Hippocampal formation (tissue), 2 donors: ENCODE measurements at places on chromosomes 16 and 17.

DNA sequence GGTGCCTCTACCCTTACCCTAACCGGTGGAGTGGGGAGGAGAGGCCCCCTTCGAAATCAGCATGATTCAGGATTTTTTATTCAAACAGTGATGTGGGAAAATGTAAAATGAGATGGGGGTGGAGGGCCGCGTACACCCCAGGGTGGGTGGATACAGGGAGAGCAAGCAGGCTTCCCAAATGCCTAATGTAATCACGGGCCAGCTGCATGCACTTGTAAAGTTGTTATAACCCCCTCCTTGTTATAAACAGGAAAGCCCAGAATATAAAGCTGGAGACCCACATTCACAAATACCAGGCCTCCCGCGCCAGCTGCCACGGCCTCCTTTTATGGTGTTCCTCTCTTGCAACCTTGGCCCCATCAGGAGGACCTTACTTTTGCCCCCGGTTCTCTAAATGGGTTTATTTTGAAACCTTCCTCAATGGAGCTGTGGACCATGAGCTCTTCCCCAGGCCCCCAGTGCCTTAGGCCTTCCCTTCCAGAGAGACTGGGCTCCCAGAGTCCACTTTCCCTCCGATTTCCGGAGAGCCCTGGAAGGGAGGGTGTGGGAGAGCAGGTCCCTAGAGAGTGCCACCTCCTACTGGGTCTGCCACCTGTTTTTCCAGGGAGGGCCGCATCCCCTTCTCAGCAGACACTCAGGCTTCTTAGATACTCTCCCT, 906 bp upstream of the FOXL1 start:
- DNase-seq = no peak

GRCh38 chr17:56297184-56297583, 143.9 kb downstream of the ANKFN1 start:
- no peak for DNase-seq

- DNase-seq = no peak
Measured at GRCh38 chr17:77944390-77945222, 13.9 kb upstream of the TNRC6C start.

- DNase-seq = no peak
Measured at GRCh38 chr16:89184933-89185794, 13.6 kb downstream of the CDH15 start.

- no peak for DNase-seq
Measured at GRCh38 chr17:82272495-82273326, 789 bp downstream of the CSNK1D start.

DNA sequence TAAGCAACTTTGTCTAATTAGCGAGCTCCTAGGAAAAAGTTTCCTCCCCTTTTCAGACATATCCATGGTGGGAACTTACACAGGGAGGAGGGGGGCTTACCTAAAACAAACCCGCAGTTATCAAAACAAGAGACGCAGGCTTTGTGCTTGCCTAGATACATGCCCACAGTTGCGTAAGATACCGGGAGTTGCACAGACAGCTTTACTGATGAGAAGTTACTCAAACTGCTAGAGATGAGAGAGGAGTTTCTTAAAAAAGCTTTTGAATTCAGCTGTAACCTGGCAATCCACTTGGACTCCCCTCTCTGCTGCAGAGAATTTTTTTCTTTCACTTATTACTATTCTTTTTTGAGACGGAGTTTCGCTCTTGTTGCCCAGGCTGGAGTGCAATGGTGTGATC, 6.8 kb upstream of the ZP2 start:
- no peak for DNase-seq

DNA sequence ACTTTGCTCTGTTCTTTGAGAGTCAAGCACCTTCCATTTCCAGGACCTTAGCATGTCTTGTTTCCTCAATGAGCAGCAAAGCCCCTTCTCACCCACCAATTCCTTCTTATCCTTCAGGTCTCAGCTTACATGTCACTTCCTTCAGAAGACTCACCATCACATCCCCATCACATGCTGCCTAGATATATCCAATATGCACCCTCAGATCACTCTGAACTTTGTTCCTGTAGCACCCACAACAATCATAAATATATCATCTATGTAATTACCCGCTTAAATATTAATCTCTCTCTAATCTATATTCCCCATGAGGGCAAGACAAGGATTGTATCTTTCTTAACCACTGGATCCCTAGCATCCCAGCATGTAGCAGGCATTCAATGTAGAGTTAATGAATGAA, 30.4 kb downstream of the KANSL1 start:
- DNase-seq = no peak

DNA sequence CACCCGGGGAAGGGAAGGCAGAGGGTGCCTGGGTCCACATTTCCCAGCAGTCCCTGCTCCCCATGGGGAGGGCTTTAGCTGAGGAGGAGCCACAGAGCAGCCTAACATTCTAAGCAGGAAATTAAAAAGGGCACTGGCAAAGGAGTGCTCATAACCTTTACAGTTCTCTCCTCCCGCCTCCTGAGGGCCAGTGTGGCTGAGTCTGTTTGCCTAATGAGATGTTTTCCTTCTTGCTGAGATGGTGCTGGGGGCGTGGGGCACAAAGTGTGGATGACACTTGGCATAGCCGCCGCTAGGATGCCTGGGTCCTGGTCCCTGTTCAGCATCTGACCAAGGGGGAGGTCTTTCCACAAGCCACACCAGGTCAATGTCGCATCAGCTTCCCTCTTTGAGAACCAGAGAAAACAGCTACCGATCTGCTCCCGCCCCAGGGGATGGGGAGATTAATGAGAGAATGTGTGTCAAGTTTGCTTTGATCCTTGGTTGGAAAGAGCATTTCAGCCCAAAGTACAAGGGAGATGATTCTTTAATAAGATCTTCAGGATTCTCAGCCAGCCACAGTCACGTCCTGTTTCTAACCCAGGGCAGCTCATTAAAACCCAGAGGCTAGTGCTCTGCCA, 5.8 kb downstream of the KIF18B start:
- DNase-seq = no peak

- no peak for DNase-seq
Measured at GRCh38 chr16:5309946-5310611, 212.5 kb upstream of the EEF2KMT start.

DNA sequence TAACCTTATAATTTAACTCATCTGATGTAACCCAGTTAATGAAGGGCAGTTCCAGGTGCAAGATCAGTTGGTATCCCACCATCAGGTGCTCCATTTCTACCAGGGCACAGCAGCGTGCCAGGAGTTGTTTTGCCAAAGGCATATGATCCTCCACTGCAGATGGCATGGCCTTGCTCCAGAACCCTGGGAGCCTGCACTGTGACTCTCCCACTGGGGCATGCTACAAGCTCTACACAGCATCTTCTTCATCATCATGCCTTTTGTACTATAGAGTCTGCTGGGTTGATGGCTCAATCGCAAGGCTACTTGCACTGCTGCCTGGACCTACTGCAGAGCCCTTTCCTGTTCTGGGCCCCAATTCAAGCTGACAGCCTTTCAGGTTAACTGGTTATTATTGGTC, 11.3 kb upstream of the MAPT start:
- no peak for DNase-seq

DNA sequence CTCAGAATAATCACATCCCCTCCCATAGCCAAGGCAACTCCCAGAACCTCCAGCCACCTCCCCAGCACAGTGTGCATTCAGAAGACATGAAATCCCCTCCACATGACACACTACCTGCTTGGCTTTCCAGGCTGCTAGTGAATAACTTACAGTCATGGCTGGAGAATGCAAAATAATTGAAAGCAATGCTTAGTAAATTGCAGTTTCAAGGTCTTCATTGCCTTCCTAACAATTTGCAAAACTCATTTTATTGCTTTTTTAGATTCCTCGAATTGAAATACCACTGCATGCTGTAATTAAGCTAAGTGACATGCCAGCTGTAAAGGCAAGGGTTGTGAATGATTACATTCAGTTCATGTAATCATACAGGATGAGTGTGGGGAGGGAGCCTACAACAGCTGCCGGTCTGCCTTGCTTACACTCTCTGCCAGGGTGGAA, 29.0 kb upstream of the HOXB13 start:
- no peak for DNase-seq

DNA sequence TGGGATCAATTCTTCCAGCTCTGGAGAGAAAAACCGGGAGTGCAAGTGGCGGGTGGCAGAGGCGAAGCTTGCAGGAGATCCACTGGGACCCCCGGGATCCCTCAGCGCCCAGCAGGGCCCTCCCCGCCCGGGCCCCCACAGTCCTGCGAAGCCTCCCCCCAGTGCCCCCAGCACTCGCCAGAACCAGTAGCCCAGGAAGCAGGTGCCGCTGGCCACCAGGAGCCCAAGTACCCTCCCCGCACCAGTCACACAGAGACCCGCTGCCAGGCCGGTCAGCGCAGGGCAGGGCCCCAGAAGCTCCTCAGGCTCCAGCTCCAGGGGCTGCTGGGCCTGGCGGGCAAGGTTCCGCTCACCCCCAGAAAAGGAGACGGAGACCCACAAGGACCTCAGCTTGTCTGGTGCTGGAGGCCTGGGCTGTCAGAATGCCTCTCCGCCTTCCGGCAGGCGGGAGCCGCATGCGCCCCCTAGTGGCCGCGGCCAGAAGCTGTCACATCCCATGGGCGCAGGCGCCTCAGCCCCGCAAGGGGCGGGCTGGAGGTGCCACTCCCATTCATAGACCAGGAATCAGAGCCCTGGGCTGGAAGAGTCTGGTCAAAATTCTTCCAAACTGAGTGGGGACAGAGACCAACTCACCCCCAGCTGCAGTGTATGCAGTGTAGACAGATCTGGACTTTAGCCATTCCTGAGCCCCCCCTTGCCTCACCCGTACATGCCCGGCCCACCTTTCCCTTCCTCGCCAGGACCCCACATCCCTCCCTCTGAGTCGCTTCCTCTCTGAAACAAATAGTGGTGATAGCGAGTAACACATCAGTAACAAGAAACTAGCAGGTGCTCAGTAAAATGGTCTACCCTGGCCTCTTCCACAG, 1002.3 kb downstream of the KCNJ18 start:
- no peak for DNase-seq

DNA sequence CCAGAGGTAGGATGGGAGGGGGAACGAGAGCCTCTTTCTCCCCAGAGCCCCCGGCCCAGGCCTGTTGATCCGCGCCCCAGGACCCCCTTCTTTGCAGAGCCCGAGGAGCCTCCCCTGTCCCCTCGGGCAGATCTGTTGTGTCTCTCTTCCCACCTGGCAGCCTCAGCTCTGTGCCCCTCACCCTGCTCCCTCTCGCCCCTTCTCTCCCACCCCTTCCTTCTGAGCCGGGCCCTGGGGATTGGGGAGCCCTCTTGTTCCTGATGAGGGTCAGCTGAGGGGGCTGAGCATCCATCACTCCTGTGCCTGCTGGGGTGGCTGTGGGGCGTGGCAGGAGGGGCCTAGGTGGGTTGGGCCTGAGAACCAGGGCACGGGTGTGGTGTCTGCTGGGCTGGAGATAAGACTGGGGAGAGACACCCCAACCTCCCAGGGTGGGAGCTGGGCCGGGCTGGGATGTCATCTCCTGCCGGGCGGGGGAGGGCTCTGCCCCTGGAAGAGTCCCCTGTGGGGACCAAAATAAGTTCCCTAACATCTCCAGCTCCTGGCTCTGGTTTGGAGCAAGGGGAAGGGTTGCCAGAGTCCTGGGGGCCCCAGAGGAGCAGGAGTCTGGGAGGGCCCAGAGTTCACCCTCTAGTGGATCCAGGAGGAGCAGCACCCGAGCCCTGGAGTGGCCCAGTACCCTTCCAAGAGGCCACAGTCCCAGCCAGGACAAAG, 65.4 kb downstream of the MRC2 start:
- no peak for DNase-seq

- DNase-seq = no peak
Measured at GRCh38 chr17:76992891-76993290, 124.7 kb downstream of the MGAT5B start.

DNA sequence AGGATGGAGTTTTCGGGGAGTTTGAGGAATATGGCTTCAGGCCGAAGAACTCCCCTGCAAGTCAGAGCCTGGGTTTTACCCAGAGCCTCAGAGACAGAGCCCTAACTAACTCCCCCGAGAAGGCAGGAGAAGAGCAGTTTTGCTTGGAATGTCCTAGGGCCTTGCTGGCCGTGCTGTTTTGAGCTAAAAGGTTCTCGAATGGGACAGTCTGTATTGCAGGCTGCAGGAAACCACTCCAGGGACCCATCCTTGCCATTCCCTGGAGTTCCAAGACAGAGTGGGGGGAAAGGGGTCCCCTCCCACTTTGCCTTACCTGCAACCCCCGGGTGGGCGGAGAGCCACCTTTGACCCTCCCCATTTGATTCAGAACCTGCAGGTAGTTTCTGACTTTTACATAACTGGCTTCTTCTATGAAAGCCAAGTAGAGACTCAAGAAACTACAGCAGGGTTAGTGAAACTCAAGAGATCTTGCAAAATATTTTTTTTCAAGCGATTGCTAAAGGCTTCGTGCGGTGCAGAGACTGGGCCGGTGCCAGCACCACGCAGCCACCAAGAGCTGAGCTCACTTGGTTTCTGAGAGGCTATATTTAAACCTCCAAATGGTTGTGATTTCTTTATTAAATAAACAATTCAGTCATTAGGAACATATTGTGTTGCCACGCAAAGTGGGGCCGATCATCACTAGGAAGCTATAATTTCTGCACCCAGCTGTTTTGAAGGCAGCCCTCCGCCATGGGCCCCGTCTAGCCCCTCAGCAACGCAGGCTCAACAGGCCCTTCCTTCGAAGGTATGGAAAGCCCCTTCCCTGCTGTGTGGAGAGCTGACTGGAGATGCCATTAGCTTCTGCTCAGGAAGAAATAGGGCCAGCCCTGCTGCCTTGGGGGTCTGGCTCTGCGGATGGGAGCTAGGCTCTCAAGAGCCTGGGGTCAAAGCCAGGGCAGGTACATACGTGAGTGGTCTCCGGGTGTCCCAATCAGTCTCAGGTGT, 223.0 kb downstream of the NTN1 start:
- DNase-seq = peak; percentile 14

GRCh38 chr16:11639925-11640899, 28.0 kb upstream of the SNN start:
- DNase-seq = peak; percentile 41

GRCh38 chr16:58049232-58050185, 24.0 kb downstream of the MMP15 start:
- no peak for DNase-seq
